ENCODE measurements at places on chromosomes 12 and 14.
A peak's percentile ranks its signal among the peaks of the same experiment; 100 is the strongest.

- DNase-seq: no peak
These were observed 17.8 kb upstream of the EIF2B2 start for GRCh38 chr14:74985028-74985310.

GRCh38 chr14:89630101-89630829 is 213.2 kb upstream of the FOXN3 start:
- DNase-seq: no peak

DNA sequence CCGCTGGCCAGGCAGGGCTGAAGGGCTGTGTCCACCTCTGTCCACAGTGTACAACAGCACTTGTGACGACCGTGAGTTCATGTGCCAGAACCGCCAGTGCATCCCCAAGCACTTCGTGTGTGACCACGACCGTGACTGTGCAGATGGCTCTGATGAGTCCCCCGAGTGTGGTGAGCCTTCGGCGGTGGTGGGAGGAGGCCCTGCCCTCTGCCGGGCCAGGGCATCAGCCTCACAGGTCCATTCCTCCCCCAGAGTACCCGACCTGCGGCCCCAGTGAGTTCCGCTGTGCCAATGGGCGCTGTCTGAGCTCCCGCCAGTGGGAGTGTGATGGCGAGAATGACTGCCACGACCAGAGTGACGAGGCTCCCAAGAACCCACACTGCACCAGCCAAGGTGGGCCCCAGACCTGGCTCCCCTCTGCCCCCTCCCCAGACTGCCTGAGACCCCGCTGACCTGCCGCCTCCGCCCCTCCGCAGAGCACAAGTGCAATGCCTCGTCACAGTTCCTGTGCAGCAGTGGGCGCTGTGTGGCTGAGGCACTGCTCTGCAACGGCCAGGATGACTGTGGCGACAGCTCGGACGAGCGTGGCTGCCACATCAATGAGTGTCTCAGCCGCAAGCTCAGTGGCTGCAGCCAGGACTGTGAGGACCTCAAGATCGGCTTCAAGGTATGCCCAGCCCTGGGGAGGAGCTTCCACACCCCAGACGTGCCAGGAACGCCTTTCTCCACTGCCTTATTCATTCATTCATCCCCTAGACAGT is 20.8 kb upstream of the NXPH4 start:
- no peak for DNase-seq

- DNase-seq: no peak
These were observed 619.3 kb downstream of the SNAPC1 start for GRCh38 chr14:62381311-62382070.

- no peak for DNase-seq
These were observed 189.9 kb downstream of the VRK1 start for GRCh38 chr14:96987086-96987474.

DNA sequence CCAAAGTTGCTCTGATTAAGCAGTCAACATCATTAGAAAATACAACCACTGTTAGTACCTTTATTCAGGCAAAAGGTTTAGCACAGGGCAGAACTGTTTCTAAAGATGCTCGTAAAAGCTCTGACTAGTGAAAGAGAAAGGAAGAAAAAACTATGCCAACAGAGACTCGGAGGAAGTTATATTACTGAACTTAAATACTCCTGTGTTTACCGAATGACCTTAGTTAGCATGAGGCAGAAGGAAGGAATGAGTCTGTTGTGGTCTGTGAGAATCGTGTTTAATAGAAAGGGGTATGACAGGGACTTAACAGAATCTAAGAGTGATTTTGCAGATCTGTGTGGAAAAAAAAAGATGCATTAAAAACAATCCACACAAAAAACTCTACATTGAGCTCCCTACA is 84.1 kb upstream of the OVCH1 start:
- peak; percentile 56 for DNase-seq

DNA sequence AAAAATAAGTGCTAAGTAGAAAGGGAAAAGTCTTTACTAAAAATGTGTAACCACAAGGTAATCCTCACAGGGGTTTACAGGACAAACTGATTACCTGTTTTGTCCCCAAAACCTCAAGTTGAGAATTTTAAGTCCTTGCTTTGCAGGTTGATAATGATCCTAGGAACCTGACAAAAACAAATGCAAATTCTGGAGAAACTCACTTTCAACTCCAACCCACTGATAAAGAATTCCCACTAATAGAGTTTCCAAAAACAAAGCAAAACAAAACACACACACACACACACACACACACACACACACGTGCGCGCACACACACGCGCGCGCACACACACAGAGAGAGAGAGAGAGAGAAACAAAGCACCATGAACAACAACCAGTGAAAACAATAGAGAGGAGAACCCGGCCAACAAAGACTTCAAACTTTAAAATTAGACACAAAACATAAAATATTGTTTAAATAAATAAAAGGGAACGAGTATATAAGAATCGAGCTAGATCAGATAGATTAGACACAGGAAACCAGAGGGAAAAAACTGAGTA is 187.0 kb upstream of the FOXN3 start:
- DNase-seq: no peak
